Sciatic nerve (tissue), 2 donors: ENCODE measurements at places on chromosomes 13 and 19.

- peak; percentile 80 for DNase-seq
These were observed 13.6 kb downstream of the CCDC97 start for GRCh38 chr19:41323430-41324125.

DNA sequence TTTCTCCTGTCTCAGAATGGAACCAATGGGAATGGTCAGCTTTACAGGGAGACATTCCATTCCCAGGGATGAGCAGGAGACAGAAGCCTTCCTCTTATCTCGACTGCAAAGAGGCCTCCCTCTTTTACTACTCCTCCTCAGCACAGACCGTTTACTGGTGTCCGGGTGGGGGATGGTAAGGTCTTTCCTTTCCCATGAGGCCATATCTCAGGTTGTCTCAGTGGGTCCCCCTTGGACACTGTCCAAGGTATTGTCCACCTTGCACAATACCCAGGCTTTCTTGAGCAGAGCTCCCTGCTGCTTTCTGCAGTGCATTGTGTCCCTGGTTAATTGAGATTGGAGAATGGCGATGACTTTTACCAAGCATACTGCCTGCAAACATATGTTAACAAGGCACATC, 7.5 kb upstream of the ZNF808 start:
- DNase-seq, result no peak

DNA sequence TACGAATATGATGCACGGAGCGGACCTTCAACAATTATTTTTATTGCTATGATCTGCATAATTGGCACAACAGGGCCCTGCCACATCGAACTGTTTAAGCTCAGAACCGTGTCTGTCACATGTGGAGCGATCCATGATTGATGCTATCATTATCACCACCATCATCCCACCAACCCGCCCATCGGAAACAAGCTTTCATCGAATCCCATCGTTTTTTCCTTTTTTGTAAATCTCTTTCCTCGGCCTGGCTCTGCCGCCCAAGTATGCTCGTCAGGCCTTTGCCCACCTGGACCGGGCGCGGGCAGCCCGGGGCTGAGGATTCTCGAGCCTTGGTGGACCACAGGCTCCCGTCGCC, 533 bp upstream of the DCAF15 start:
- no peak for DNase-seq

DNA sequence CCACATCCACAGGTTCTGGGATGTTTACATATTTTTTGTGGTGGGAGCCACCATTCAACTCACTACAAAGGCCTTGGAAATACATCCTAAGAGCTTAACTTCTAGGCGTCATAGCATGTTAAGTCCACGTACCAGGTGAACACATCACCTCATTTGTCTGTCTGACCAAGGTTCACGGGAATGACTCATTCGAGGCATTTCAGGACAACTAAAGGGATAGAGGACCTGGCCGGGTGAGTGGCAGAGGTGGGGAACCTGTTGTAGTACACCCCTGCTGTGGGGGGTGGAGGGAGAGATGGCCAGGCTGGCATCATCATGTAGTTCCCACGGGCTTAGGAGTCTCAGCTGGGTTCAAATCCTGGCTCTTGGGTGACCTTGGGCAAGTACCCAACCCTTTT, 51.5 kb downstream of the BICRA start:
- no peak for DNase-seq

GRCh38 chr19:6711605-6712004, 8.8 kb downstream of the C3 start:
- no peak for DNase-seq

GRCh38 chr19:10292206-10292788, 2.5 kb downstream of the ICAM5 start:
- DNase-seq, result peak; percentile 88

DNA sequence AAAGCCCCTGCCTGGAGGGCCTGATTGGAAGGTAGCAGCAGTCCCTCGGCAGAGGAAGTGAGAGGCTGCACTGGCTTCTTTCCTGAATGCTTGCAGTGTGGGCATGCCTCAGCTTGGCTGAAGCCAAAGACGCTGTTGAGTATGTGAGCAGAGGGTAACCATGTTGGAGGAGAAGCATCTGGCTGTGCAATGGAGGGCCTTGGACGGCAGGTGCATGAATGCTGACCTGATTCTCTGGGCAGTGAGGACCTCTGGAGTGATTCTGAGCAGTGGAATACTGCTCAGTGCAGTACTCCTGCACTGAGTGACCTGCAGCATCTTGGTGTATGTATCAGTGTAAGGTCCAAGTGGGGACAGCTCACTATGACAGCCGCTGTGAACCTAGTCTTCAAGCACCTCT, 46.9 kb downstream of the SOX1 start:
- no peak for DNase-seq

- DNase-seq, result no peak
These were observed 641 bp upstream of the SOX21 start for GRCh38 chr13:94712812-94713560.

- DNase-seq, result no peak
These were observed 5.4 kb downstream of the SOX21 start for GRCh38 chr13:94706843-94707399.

- DNase-seq, result no peak
These were observed 34.4 kb downstream of the CAPN12 start for GRCh38 chr19:38709671-38710415.

DNA sequence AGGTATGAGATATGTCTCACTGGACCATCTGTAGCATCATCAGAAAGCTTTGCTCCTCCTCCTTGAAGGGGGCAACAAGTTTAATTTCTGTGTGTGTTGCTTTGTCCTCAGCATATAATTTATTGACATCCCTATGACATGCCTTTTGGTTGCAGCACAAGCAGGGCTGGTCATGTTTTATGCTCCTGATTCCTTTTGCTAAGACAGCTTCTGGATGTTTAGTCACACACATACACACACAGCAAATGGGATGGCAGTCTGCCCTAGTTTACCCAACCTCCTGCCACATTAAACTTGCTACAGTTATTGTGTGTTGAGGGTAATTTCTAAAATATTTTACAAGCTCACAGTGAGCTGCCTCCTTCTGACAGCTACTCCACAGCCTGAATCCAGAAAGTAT, 217.9 kb upstream of the RXFP2 start:
- no peak for DNase-seq

- DNase-seq, result no peak
These were observed 110.2 kb upstream of the TSHZ3 start for GRCh38 chr19:31459430-31459829.

DNA sequence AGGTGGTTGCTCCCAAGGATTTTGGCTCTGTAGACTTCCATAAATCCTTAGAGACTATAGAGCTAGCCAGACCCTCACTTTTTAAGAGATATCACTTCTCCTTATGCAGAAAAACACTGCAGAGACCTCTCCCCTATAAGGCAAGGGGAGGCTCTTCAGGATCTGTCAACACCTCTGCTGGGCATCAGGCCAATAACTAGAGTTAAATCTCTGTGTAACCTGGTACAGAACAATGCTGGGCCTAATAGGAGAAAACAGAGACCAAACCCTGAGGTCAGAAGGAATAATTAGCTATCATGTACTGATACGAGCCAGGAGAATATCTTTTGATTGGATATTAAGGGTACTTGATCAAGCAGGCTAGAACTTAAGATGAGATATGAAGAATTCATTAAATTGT, 358.5 kb downstream of the TBC1D4 start:
- no peak for DNase-seq

DNA sequence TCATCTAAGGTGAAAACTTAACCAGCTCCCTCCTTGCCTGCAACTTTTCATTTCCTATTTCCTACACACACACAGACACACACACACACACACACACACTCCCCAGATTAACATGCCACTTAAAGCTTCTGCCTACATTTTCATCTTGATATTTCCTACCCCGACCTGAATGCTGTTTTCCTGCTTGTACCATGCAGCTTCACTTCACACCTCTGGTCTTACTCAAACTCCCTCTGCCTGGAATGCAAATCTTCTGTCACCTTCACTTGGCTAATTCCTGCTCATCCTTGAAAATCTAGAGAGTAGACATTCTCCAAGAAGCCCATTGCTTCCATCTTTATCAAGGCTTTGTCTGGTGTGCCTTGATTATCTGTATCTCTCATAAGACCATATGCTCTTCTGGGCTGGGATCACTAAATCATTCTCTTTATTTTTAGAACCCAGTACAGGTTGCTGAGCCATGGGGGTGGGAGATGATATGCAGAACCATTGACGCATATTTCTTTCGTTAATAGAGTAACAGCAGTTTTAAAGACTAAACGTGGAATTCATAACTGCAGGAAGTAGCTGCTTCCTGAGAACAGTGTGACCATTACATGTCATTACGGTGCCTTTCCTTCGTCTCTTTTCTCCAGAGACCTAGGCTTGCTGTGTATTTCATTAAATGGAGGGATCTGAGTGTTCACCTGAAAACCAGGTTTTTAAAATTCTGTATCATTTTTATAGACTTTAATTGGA, 37.7 kb downstream of the CNMD start:
- no peak for DNase-seq
